ENCODE measurements at places on chromosomes 7 and 10. TPM values are rescaled to one million over a fixed set of nuclear protein-coding genes. Genes with fewer than 3 reads are reported as not detected.

BBIP1 gene
- 41.5 TPM for polyA plus RNA-seq

ELFN1 gene
- 0.14 TPM for polyA plus RNA-seq

ZNF33A gene
- polyA plus RNA-seq: 10.5 TPM

CPN1 gene
- polyA plus RNA-seq: not detected

DNAJC12 gene
- polyA plus RNA-seq: 8.3 TPM

GIMAP5 gene
- not detected for polyA plus RNA-seq

HMX2 gene
- not detected for polyA plus RNA-seq

SHTN1 gene
- 9.9 TPM for polyA plus RNA-seq

OR9A2 gene
- not detected for polyA plus RNA-seq

GRCh38 chr10:125782616-125783015, 7.0 kb upstream of the MMP21 start:
- DNase-seq: no peak

DNA sequence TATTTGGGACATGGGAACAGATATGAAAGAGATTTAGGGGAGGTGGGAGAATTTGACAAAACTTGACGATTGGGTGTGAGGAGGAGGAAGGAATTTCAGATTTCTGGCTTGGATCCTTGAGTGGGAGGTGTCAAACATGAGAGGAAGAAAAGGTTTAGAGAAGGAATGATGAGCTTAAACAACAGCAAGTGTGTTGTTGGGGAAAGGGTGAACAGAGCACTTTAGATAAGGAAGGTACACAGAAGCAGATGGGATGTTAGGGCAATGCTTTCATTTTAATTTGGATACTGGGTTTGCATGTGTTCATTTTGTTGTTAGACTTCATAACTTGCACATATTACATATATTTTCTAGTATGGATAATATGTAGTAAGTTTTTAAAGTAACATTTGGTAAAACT, 23.2 kb downstream of the REEP3 start:
- no peak for DNase-seq

DNA sequence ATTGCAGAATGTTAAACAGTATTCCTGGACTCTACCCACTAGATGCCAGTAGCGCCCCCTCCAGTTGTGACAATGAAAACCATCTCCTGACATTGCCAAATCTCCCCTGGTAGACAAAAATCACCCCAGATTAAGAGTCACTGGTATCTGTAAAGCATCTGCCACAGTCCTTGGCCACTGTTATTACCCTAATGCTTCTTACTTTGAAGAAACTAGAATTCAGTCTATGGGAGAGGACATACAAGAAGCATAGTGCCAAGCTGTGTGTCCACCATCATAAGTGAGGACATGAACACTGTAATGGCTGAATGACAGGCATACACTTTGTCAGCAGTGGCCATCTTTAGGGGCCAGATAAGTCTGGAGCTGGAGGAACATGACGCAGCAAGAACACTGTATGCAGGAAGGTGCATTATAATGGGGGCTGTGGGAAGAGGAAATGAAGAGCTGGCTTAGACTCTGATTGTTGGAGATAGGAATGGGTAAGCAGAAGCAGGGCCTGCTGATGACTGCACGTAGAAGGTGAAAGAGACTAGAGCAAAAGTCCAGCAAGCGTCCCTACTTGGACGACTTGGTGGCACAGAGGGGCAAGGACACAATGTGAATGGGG, 32.5 kb downstream of the CBX3 start:
- no peak for DNase-seq

GRCh38 chr7:47418601-47419309, 163.2 kb downstream of the TNS3 start:
- peak; percentile 88 for DNase-seq

- DNase-seq: peak; percentile 15
These were observed 28.4 kb upstream of the SMARCD3 start for GRCh38 chr7:151276666-151277590.

GRCh38 chr7:121219026-121219425, 109.8 kb upstream of the WNT16 start:
- no peak for DNase-seq

DNA sequence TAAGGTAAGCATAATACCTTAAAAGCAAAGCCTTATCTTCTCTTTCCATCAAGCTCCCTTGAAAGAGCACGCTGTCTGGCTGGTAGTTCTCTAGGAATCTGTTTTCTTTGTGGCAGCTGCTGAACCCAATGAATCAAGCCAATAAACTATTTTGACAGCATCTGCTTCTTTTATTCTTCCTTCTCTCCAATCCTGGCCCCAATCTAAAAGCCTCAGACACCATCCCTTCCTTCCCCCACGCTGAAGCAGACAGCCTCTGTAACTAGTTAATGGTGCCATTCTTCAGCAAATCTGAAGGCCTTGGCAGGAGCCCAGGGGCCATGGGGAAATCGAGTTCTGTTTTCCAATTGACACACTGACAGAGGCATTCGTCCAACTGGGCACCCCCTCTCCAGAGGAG, 186.6 kb upstream of the LYZL1 start:
- DNase-seq: no peak

GRCh38 chr10:46523119-46523961, 33.1 kb downstream of the GPRIN2 start:
- no peak for DNase-seq

DNA sequence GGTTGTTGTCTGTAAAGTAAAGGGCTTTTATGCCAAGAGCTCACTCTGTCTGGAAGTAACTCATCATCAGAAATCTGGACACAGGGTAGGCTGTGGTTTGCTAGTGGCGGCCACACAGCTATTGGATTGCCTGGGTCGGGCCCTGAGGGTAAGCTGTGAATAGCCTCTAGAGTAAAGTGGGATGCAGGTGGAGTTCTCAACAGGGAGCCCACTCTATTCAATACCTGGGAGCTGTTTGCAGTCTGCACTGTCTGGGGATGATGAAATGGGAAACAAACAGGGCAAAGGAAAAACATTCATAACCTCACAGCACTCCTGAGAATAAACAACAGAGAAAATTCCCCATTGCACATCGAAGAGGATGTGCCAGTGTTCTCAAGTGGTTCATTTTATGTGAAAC, 582.6 kb downstream of the CALN1 start:
- DNase-seq: no peak

GRCh38 chr7:135160858-135161653, 9.5 kb downstream of the CYREN start:
- no peak for DNase-seq

DNA sequence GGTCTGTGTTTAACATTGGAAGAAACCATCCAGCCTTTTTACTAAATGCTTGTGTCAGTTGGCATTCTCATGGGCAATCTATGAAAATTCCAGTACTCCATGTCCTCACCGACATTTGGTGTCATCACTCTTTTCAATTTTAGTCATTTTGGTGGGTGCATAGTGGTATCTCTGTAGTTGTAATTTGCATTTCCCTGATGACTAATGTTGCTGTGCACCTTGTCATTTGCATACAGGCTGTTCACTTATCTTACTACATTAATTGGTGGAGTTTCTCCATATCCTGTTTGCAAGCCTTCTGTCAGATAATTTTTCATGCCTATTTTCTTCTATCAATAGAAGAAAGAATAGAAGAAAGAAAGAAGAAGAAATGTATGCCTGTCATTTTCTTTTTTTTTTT, 73.7 kb downstream of the PLPP4 start:
- DNase-seq: no peak

DNA sequence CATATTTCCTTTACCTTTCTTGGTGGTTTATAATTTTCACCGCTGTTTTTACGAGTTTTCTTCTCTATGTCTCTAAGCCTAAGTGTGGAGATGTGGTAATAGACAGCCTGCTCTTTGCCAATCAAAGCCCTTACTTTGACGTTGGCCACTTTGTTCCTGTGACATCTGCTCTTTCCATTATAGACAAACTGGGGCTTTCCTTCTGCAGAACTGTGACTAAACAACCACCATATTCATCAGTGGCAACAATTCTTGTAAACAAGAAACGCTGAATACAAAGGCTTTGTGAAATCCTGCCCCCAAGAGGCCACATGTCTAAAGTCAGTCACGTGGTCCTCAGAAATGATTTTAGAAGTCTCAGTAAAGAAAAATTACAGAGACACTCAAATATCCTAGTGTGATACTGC, 59.6 kb upstream of the CAPZA2 start:
- no peak for DNase-seq

- DNase-seq: no peak
These were observed 82.9 kb downstream of the SORCS1 start for GRCh38 chr10:107081644-107082043.

DNA sequence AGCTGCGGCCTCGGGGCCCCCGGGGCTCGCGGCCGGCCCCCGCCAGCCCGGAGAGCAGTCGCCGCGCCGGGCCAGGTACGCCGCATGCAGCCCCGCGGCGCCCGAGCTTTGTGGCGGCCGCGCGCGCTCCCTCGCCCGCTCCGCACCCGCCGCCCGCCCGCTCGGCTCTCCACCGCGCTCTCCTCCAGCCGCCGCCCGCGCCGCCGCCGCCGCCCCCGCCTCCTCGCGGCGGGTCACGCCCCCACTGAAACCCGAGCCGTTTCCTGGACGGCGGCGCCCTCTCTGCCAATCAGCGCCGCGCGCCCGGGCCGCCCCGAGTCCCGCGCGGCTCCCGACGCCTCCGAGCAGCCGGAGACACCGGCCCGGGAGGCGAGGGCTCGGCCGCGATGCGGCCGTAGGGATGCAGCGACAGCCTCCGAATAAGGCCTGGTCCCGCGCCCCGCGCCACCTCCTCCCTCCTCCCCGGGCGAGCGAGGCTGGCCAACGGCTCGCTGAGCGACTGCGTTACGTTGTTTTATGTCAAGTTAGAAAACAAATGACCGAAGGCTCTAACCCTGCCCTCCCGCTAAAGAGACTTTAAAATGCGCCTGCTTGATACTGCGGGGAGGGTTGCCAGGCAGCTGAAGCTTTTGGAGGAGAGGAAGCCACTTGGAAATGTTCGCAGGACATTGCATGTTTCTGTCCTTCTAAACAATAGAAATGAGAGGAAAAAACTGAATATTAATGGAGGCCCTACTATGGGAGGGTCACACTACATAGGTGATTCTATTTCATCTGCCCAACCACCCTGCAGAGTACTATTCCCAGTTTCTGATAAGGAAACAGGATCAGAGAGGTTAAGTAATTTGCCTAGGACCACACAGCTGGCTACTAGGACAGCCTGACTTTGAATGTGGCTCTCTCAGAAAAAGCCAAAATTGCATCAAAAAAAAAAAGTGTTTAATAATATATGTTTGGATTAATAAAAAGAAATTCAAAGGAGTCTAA, at the start of gene FGFR2:
Gene FGFR2, minus strand, starts transcription at position 182 of the 987 bp plus-strand sequence. CDS start 4,627 bp downstream, outside the sequence.
- DNase-seq: no peak

GRCh38 chr10:46253076-46254006, 33.5 kb upstream of the ANTXRL start:
- no peak for DNase-seq

DNA sequence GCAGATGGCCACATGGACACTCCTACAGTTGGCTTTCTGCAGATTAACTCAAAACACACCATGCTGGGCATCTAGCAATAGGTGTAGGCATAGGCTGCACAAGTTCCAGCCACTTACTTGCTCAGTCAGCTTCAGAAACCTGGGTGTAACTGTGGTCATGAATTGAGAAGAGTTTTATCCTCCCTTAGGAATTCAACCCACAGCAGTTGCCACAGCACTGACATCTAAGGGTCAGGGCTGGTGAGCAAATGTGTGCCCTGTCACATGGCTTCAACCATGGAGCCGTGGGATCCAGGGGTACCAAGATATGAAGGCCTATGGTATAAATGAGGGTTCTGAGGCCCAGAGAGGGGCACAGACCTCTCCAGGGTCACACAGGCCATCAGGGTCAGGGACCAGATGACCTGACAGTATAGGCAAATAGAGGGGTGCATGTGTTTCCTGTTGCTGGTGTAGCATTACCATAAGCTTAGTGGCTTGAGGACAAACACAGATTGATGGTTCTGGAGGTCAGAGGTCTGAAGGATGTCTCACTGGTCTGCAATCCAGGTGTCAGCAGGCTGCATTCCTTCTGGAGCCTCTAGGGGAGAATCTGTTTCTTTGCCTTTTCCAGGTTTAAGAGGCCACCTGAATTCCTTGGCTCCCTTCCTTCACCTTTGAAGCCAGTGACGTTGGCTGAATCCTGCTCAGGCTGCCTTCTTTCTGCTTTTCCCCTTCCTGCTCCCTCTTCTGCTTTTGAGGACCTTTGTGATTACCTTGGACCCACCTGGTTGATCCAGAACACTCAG, 24.1 kb downstream of the MINDY4 start:
- no peak for DNase-seq

DNA sequence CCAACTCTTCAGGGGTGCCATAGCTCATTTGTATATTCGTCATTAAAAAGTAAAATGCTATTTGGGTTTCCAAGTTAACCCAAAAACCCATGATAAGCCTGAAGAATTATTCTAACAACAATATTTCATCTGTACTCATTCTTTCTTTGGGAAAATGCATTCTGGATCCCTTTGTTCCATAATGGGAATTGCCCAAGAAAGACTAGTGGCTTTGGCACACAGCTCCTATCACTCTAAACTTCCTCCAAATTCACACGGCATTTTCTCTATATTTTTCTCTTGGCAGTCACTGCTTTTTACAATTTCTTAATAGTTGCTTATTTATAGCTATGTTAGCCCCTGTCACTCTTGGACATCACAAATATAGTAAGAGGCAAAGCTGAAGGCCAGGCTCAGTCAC, 29.1 kb downstream of the CHCHD3 start:
- DNase-seq: no peak

- no peak for DNase-seq
These were observed 42.8 kb upstream of the RABGEF1 start for GRCh38 chr7:66697449-66698438.

DNA sequence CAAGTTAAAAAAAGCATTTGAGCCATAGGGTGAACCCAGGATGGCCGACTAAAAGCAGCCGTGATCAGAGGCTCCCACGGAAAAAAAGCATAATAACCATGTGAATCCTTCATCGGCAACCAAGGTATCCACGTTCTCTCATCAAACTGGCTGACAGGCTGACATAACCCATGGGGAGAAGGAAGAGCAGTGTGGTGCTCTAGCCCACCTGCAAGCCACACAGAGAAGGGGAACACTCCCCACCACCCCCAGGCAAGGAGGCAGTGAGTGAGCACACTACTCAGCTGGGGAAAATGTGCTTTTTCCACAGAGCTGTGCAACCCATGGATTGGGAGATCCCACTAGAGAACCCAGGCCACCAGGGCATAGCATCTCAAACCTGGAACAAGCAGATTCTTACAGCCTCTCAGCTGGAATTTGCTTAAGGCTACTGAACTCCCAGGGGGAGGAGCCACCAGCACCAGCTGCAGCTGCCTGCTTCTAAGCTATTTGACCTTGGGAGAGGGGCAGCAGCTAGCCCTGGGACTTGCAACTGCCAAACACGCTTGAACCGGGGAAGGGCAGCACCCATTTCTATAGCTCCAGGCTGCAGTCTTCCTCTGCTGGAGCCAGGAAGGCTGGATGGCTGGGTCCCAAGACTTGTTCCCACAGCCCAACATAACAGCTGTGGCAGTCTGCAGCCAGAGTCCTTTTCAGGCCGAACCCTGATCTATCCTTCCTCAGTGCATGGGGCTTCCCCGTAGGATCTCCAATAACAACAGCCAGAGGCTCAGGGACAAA, 178.2 kb upstream of the NRG3 start:
- no peak for DNase-seq

GRCh38 chr10:126705951-126706565, 35.6 kb upstream of the C10orf90 start:
- no peak for DNase-seq

DNA sequence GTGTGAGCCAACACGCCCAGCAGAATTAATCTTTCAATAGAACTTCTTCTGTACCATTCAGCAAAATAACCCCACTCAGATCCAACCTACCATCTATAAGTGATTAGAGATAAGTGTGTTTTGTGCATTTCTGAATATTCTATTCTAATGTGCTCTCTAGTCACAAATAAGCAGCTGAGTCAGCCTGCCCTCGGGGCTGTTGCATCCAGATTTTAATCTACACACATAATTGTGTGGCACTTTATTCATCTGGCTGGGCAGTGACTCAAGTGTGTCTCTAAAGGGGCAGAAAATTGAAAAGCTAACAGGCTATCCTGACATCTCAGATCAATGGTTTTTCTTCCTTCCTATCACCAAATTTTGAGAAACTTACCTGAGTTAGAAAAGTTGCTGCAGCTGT, 60.3 kb downstream of the PRR15 start:
- DNase-seq: no peak

Data from AG04450 (cell line).